ENCODE measurements at places on chromosomes 11 and 22.
A peak's percentile ranks its signal among the peaks of the same experiment; 100 is the strongest.

GRCh38 chr11:86740628-86741483 is 59.5 kb upstream of the PRSS23 start:
- peak; percentile 98 for DNase-seq
- H3K27me3 ChIP-seq: no peaks in the 10 kb centered on the region
- peak overlapping the region; percentile 1 for H3K4me3 ChIP-seq
- H3K36me3 ChIP-seq: no peaks in the 10 kb centered on the region
- peak overlapping the region; percentile 92 for H3K27ac ChIP-seq

GRCh38 chr11:35103366-35104208 is 35.4 kb upstream of the CD44 start:
- H3K4me3 ChIP-seq: no peak overlapping the region
- H3K4me1 ChIP-seq: peaks cover 29% of the 10 kb centered on the region
- H3K27ac ChIP-seq: no peak overlapping the region
- H3K27me3 ChIP-seq: no peaks in the 10 kb centered on the region

DNA sequence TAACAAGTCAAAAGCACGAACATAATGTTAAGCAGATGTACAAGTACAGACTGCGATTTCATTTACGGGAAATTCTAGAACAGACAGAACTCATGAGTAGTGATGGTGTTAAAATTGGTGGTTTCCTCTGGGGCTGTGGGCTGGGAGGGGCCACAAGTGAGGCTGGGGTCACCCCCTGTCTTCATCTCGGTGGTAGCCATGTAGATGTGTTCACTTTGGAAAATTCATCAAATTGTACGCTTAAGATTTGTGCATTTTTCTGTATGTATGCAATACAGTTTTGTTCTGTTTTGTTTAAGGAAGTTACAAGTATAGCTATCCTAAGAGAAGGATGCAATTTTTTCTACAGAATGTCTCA is 504 bp upstream of the ASCC2 start:
- H3K27ac ChIP-seq: peak overlapping the region; percentile 57
- H3K36me3 ChIP-seq: no peaks in the 10 kb centered on the region
- peaks cover 29% of the 10 kb centered on the region for H3K4me1 ChIP-seq
- H3K27me3 ChIP-seq: no peaks in the 10 kb centered on the region
- H3K4me3 ChIP-seq: peak overlapping the region; percentile 81
- DNase-seq: no peak

DNA sequence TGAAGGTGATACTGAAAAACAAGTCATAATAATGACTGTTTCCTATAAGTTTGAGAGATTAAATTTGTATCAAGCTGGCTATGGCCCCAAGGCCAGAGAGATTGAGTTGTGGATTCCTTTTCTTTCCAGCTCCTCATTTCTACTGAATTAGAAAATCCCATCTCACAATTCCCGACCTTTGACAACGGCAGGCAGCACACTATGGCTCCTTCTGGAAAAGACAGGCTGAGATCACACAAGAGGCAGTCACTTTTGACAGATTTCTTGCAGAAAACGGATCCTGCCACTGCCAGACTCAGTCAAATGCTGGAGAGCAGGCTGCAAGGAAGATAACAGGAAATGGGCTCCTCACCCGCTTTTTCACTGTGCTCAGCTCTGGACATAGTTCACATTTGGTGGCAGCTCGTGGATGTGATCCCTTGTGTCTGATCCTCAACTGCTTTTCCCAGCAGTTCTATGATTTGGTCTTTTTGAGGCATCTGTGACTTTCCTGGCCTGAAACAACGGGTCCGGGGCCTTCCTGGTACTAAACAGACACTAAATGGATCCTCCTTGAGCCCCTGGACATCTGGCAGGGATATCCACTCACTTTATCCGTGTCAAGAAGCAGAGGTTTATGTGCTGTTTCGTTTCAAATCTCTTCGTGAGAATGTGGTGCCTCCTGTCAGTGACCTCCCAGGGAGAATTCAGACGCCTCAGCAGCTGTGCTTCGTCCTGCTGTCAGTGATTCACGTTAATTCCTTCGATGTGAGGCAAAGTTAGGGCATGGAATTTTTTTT is 26.1 kb upstream of the RTL6 start:
- H3K4me1 ChIP-seq: peaks cover 14% of the 10 kb centered on the region
- DNase-seq: peak; percentile 97
- no peaks in the 10 kb centered on the region for H3K27me3 ChIP-seq
- peak overlapping the region; percentile 98 for H3K27ac ChIP-seq

- no peaks in the 10 kb centered on the region for H3K27me3 ChIP-seq
- H3K36me3 ChIP-seq: no peaks in the 10 kb centered on the region
- no peaks in the 10 kb centered on the region for H3K4me1 ChIP-seq
- no peak for DNase-seq
- H3K4me3 ChIP-seq: no peak overlapping the region
These were observed 1102.8 kb downstream of the BRD1 start for GRCh38 chr22:48724899-48725298.

GRCh38 chr22:35998748-35999147 is 29.9 kb downstream of the RBFOX2 start:
- no peak for DNase-seq
- H3K4me1 ChIP-seq: peaks cover 32% of the 10 kb centered on the region
- H3K36me3 ChIP-seq: no peaks in the 10 kb centered on the region
- no peak overlapping the region for H3K4me3 ChIP-seq
- no peak overlapping the region for H3K27ac ChIP-seq
